ENCODE measurements at places on chromosomes 4 and X.
A peak's percentile ranks its signal among the peaks of the same experiment; 100 is the strongest.

GRCh38 chrX:24259544-24260240 is 54.2 kb downstream of the SUPT20HL2 start:
- peak; percentile 9 for DNase-seq

DNA sequence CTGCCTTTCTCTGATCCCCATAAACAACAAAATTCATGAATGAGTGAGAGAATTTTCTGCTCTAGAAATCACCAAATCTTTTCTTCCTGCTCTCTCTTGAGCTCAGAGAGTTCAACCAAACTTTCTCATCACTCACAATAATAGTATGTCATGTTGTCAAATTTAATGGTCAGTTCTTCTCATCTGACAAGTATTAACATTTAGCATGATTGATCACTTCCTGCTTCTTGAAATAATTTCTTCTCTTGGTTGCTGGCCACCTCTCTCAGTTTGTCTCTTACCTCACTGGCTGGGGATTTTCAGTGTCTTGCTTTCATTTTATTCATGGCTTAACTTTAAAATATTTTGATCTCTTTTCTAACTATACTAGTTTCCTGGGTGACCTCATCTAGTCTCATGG is 25.5 kb upstream of the FGF5 start:
- DNase-seq: no peak

DNA sequence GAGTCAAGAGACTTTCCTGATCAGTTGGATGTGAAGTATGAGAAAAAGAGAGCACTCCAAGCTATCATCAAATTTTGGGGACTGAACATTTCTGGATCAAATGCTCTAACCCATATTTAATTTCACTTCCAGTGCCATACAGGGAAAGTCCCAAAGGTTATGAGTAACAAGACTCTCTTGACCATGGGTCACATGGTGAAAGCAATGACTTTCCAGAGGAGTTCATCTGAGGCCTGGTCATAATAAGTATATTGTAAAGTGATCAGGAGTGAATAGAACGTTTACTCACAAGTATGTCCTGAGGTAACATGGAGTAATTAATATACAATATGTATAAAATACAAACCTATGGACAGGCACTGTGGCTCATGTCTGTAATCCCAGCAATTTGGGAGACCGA is 40.7 kb upstream of the ARMCX5 start:
- no peak for DNase-seq

DNA sequence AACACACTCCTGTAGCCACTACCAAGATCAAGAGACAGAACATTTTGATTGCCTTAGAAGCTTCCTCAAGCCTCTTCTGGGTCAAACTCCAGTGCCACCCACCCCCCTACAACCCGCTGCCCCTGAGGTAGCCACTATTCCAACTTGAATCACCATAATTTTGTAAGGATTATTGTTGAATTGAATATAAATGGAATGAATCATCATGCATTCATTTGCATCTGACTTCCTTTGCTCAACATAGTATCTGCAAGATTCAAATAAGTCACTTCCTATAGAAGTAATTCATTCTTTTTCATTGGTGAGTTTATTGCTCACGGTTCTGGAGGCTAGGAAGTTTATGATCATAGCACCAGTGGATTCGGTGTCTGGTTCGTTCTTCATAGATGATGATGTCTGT is 364.2 kb downstream of the SLITRK2 start:
- DNase-seq: no peak

DNA sequence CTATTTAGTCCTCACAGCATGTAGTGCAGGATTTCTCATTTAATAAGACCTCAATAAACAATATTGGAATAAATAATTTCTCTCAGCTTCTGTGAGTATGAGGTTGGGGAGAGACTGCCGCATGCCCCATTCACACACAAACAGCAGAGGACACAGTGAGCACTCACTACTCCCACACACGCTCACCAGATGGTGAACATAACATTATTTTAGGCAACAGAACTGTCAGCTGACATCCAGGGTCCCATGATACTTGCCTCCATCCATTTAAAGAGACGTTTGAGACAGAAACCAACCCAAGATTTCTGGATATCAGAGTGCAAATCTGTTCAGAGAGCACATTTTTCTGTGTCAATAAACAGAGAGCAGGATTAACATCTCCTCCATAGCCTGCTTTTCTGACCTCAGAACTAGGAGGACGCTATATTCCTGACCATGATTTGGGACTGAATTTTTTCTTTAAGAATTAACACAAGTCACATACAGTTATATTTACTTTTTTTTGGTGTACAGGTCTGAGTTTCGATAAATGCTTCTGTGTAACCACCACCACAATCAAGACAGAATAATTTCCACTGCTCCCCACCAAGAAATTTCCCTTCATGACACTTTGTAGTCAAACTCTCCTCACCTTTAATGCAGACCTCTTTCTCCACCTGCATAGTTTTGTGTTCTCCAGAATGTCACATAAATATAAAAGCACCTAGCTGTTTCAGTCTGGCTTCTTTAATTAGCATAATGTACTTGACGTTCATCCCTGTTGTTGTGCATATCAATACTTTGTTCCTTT is 16.7 kb downstream of the GPRIN3 start:
- no peak for DNase-seq

DNA sequence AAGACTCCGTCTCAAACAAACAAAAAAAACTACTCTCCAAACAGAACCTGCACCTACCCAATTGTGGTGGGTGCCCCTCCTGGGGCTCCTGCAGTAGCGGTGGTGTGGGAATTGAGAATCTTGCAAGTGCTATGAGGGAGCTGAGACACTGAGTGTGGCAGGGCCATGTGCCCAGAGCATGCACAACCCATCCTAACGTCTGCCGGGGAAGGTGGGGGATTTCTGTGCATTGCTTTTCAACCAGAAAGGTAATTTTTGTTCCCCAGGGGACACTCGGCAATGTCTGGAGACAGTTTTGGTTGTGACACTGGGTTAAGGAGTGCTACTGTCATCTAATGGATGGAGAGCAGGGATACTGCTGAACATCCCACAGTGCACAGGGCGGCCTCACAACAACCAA is 35.7 kb downstream of the TBL1X start:
- DNase-seq: no peak

GRCh38 chr4:159204566-159204965 is 101.7 kb downstream of the RAPGEF2 start:
- DNase-seq: no peak

DNA sequence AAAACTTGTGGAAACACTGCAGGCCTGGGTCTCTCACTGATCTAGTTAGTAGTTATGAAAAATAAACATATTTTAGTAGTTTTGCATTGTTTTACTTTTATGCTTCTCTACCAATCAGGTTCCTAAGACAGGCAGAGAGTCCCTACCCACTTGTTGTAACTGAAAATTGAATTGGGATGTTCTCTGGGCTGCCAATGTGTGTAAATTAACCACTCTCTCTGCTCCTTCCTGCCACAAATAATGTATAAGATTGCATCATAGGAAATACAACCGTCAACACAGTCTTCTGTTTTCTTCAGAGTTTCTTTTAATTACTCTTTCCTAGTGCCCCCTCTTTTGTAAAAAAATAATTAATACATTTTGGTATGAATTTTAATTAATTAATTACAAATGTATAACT is 677.3 kb downstream of the FSTL5 start:
- DNase-seq: no peak

- DNase-seq: no peak
Measured at GRCh38 chrX:11672213-11672612, 6.5 kb upstream of the ARHGAP6 start.

GRCh38 chrX:117645639-117646038 is 471.0 kb downstream of the KLHL13 start:
- no peak for DNase-seq

- DNase-seq: no peak
Measured at GRCh38 chrX:120029354-120029753, 48.1 kb downstream of the RHOXF2B start.

DNA sequence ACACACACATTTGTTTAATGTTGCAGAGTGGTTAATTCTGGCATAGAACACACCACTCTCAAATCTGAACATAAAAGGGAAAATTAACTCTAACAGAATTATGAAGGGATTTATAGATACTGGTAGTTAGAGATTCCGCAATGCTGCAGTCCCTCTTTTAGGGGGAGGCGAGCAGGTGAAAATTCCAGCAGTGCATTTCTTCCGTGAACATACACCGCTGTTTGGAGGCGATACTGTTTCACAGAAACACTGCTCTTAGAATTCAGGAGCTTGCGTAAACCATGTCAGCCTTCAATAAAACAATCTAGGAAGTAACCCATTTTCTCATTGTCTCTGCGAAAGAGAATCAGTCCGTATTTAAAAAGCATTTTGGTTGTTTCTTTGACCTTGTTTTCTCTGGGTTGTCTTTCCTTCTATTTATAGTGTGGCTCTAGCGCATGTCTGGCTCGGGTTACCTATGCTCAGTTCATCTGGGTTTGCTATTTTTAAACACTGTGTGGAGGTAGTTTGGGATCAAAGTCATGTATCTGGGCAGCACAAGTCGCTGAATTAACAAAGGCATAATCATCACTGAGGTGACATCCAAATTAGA is 90.4 kb downstream of the GPAT3 start:
- no peak for DNase-seq

- no peak for DNase-seq
Measured at GRCh38 chrX:107549504-107549903, 78.8 kb upstream of the PRPS1 start.

DNA sequence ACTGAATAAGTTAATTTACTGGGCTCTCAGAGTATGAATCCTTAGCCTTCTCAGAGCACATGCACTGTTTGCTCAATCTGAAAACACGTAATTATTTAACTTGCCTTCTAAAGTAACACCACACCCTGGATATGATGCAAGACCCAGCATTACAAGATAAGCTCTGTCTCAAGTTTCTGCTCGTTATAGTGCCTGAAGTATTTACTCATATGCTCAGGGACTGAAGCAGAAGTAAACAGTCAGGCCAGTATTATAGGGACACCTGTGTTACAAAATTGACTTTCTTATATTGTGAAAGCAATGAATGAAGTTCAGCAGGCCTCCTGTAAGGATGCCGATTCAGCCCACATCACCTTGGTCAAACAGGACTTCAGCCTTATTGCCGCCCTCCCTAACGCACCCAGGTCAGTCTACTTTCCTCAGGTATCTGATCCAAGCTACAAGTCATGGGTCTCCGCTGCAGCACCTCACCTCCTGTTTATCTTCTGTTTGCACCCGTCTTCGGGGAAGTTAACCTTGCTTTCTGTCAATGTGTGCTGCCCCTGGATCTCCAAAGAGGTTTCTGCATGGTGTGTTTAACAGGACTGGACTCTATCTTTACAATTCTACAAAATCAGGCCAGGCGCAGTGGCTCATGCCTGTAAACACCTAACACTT is 42.8 kb upstream of the KLF3 start:
- no peak for DNase-seq

- no peak for DNase-seq
Measured at GRCh38 chr4:107472265-107472948, 247.6 kb downstream of the PAPSS1 start.

DNA sequence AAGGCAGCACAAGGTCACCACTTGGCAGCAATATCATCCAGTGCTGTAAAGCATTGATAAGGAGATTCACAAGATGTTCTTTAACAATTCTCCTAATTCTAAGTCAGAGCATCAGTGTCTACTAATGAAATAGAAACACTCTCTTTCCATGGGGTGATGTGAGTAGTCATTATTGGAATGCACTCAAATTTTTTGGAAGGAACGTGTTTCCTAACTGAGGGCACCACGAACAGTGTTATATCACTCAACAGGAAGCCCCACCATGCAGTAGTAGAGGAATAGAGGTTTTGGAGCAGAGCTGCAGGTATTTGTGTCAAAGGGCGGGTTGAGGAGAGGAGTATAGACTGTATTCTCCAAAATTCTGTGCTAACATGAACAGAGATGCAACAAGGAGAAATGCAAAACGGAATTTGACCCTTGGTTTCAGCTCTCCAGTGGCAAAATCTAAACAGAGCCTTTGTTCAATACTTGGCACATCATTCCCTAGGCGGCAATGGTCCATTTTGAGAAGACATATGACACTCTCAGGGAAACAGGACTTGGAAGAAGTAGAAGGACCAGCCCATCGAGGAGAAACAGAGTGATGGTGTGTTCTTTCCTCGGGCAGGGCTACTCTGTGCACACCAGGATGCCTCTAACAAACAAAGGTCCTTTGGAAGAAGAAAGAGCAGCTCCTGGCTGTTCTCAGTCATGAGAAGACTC is 98.9 kb downstream of the CPEB2 start:
- no peak for DNase-seq

DNA sequence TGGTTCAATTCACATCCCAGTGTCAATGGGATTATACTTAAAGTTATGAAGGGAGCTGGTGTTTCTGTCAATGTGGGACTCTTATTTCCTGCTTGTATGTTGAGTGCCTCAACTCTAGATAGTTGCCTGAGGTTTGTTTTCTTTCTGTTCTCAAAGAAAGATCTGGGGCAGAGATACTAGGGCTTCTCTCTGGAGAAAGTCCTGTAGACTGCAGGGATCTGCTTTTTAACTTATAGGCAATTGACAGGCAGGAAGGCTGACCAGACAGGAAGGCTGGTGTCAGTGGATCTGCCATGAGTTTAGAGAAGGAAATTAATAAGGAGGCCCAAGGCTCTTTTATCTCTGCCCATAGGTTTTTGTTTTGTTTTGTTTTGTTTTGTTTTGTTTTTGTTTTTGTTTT is 64.0 kb upstream of the PRKX start:
- DNase-seq: no peak

- no peak for DNase-seq
Measured at GRCh38 chr4:36128689-36129088, 115.6 kb downstream of the ARAP2 start.

- no peak for DNase-seq
Measured at GRCh38 chrX:114976292-114976691, 41.1 kb downstream of the IL13RA2 start.

GRCh38 chrX:37010496-37010895 is 2.3 kb downstream of the FAM47C start:
- no peak for DNase-seq

DNA sequence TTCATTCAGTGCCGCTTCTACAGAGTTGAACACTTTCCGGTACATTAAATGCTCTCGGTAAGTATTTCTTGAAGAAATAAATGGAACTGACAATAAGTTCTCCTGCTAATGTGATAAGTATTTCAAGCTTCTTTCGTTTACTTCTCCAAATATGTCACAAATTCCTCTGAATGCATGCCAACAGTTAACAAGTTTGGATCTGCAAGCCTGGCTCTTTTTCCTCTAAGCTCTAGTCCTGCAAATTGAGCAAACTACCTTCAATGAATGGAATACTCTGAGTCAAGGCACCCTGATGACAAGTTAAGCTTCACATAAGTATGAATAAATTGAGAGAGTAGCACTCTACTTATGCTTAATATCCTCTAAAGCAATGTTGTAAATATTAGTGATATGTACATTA is 403.6 kb downstream of the PDGFC start:
- no peak for DNase-seq

DNA sequence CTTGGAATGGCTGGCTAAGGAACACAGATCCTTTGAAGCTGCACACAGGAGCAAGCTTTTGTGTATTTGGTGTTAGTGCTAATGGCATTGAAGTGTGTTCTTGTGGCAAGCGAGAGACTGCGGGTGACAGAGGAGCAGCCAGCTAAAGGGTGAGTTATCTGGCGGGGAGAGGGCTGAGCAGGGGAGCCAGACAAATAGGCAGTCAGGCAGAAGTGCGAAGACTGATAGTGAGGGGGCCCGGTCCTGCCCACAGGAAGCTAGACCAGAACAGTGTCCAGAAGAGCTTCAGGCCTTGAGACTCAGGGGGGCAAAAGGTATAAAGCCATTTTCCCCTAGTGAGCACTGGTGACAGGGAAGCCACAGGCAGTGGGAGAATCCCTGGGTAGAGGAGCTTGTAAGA is 49.6 kb upstream of the MAMLD1 start:
- no peak for DNase-seq
